CD4-positive, alpha-beta T cell (primary cell): ENCODE measurements at places on chromosomes 3 and 15.

DNA sequence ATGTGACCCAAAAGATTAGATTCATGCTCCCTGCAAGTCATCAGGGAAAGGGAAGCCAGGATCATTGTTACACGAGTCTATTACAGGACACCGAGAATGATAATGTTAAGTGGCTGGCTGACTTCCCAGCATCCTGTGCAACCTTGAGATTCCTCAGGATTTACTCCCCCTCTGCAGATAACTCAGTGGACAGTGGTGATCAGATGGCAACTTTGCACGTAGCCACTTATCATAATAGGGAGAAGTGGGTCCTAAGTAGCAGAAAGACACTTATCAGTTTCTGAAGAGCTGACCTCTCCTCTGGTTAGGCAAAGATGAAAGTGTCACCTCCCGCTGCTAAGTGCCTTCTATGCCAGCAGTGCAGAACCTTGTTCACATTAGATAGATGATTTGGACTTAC is 6.7 kb upstream of the TMPRSS7 start:
- DNase-seq, result no peak

GRCh38 chr3:151093905-151094304 is 8.4 kb downstream of the MED12L start:
- DNase-seq, result no peak

GRCh38 chr15:100687582-100688141 is 85.3 kb downstream of the ASB7 start:
- no peak for DNase-seq

DNA sequence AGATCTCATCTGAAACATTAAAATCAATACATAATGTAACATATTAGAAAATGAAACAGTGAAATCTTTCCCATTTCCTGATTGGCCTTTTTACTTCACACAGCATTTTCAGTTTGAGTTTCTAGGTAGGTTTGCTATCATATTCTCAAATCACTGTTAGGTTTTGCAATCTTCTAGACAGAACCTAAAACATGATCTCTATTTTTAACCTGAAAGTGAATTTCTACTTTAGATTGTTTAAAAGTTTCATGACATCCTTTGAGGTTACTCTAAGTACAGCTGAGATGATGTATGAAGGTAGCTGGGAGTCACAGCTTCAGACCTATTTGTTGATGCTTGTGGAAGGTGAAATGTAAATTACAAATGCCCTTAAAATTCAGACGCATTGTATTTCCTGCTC is 118.4 kb upstream of the GPR149 start:
- no peak for DNase-seq

DNA sequence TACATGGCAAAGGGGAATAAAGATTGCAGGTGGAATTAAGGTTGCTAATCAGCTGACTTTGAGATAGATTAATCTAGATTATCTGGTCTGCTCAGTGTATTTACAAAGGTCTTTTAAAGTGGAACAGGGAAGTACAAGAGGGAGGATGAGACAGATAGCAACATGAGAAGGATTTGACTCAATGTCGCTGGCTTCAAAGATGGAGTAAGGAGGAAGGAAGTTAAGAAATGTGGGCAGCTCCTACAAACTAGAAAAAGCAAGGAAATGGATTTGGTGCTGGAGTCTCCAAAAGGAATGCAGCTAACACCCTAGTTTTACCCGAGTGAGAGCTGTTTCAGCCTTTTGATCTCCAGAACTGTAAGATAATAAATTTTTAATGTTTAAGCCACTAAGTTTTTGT is 180.7 kb upstream of the TTC14 start:
- DNase-seq, result no peak

DNA sequence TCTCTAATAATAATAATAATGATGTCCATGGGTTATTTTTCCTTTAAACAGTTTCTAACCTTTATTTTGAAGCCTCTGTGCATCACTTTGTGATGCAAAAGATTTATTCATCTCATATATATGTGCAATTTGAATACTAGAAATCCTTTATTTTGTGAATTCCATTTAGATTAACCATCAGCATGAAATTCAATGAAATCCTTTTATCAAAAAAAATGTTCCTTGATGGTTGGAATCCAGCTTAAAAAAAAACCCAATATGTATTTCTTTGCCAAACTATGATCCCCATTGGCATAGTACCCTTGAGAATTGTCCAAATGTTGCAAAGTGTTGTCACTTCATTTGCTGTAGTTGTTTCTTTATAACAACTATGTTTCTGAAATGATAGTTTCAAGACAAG is 7.4 kb downstream of the TBC1D23 start:
- no peak for DNase-seq

GRCh38 chr3:189813647-189814240 is 182.6 kb downstream of the TP63 start:
- no peak for DNase-seq

DNA sequence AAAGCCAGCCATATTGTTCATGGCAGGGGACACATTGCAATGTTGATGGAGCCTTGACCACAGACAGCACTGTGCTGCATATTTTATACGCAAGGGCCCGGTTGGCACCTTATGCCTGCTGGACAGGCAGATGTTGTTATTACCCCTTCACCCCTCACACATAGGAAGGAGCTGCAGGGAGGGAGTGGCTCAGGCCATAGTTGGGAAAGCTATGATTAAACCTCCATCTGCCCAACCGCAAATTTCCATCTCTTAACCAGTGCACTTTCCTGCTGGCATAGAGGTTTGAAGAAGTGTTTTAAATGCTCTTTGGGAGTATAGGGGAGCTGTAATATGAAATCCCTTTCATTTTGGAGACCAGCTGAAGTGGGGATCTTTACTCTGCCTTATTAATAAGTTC is 224.7 kb downstream of the CACNA2D3 start:
- DNase-seq, result no peak

DNA sequence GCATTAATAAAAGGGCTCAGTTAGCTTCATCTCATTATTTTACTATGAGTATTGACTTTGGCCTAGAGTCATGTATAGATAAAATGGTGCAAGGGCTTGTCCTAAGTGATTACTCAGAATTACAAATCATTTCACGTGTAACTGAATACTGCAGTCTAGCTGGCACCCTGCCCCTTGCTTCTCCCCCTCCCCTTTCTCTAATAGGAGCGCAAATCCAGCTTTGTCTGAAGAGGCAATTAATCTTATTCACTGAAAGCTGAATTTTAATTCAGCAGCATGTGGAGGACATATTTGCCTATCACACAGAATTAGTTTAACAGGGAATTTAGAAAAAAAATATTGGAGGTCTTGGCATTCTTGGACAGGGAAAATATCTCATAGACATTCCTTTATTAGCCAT is 412.1 kb upstream of the DPH6 start:
- DNase-seq, result no peak

GRCh38 chr3:127114337-127115070 is 78.4 kb upstream of the PRR23E start:
- DNase-seq, result no peak

DNA sequence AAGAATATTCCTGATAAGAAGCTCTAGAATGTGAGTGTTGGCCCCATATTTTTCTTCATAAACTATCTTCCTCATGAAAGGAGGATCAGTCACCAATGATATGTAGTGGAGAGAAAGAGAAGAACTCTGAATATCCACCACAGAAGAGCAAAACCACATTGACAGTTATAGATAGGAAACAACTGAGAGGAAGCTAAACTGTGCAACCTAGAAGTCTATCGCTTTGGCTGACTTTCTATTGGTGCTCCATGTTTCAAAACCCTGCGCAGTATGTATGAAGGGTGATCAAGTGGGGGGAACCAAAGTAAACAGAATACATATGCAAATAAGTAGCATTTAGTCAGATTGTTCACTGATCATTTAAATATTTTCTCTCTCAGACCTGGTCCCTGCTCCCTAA is 41.0 kb upstream of the ZNF280D start:
- no peak for DNase-seq

- no peak for DNase-seq
Measured at GRCh38 chr3:42507252-42507651, 4.8 kb downstream of the VIPR1 start.

DNA sequence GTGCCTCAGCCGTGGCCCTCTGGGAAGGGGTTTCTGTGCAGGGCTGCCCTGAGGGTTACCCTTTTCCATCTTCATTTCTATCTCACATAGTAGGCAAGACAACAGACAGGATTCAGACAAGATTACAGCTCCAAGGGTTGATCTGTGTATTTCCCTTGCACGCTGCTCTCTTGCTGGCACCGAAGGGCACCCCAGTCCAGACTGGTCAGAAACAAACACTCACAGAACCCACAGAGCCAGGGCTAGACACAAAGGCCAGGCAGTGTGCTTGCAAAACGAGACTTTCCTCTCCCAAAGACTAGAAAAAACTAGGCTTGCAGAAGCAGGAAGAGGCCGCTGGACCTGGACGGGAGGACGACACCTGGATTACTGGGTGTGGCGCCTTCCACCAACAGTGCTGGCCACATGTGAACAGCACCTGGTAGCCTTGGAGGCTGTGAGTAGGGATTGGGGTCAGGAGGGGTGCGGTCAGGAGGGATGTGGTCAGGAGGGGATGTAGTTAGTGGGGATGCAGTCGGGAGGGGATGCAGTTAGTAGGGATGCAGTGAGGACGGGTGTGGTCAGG is 96.8 kb downstream of the BDH1 start:
- no peak for DNase-seq

DNA sequence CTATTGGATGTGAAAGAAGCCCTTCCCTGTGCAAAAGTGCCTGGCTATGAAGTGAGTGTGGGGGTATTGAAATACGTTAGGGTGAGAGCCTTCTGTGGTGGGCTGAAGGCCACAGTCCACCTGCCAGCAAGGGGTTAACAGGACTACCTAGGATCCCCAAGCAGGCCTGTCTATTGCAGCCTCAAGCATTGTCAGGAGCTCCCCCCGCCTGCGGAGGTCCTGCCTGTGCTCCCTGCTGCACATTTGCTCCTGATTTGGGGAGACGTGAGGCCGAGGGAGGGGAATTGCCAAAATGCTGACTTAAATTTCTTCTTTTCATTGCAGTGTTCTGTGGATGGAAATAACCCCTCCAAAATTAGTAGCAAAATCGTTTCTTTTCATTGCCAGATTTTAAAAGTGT is 56.2 kb downstream of the GABRG3 start:
- no peak for DNase-seq

DNA sequence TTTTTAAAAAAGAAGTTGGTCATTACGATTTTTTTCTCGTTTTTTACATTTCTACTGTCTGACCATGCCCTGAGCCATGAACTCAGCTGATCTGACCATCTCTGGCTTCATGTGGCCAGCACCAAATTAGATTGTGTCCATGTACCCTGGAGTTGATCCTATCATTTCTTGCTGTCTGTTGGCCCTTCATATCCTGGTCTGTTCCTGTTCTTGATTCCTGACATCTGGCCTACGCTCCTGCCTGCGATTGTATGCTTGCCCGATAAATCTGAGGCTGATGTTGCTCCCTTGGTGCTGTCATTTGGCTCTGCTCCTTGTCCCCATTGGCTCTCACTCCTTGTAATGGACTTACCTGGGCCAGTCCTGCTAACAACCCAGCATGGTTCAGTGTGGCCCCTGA is 89.8 kb upstream of the IGSF10 start:
- DNase-seq, result no peak

DNA sequence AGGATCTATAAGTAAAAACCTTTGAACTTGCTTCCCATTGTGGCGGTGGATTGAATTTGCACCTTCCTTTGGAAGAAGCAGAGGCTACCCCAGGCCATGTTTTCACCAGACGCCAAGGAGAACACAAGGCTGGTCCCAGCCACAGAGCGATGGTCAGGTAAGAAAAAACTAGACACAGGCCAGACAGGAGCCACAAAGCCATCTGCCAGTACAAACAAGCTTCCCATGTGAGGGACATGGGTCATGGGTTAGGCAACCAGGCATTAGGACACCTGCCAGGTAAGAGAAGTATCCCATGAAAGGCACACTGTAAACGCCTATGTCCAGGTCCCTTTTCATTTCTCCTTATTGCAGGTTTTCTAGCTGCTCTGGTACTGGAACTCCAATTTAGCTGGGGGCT is 190.2 kb downstream of the KLF13 start:
- DNase-seq, result no peak

- DNase-seq, result no peak
Measured at GRCh38 chr3:171026597-171027293, at the start of gene SLC2A2. Gene SLC2A2, minus strand, starts transcription at chr3:171026720. Its CDS starts 50 bp downstream, at chr3:171026670.

DNA sequence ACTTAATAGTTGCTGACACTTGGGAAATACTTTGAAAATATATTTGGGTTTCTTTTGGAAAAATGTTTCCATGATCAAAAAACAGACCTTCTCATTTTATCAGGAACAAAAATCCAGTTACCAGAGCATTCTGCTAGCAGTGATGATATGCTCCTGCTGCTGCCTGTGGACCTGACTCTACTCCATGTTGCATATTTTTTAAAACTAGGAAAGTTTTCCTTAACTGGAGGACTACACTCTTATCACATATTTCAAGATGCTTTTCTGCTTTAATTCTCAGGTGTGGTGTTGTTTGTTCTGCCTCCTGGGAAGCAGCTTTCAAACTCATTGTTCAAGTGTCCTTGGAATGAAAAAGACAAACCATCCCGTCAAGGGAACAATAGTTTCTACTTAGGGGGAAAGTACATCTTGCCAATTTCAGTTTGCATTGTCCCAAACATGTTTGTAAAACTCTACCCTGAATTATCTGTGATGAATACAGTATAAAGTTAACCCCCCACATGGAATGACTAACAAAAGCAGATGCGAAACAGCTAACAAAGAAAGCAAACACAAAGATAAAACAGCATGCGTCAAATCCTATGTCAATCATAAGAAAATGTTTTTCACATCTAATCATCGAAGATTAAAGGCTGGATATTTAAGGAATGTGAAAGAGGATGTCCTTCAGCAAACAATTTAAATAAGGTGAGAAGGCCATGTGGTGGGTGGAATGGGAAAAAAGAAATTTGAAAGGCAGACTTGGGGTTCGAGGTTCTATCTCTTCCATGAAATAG is 40.1 kb upstream of the PSMD6 start:
- DNase-seq, result no peak

DNA sequence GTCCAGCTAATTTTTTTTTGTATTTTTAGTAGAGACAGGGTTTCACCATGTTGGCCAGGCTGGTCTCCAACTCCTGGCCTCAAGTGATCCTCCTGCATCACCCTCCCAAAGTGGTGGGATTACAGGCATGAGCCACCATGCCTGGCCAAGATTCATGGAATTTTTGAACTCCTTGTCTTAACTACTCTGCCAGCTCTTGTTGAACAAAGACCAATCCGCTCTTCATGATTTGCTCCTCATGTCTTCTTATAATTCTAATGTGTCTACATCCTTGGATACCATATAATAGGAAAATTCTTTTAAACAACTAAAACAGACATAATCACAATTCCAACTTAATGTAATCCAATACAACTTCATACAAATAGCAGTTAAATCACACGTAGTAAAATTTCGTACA is 21.3 kb downstream of the UBA5 start:
- DNase-seq, result no peak

- DNase-seq, result no peak
Measured at GRCh38 chr15:43268111-43269105, 1.7 kb upstream of the TGM5 start.

- no peak for DNase-seq
Measured at GRCh38 chr3:11607816-11608215, 35.9 kb downstream of the VGLL4 start.

DNA sequence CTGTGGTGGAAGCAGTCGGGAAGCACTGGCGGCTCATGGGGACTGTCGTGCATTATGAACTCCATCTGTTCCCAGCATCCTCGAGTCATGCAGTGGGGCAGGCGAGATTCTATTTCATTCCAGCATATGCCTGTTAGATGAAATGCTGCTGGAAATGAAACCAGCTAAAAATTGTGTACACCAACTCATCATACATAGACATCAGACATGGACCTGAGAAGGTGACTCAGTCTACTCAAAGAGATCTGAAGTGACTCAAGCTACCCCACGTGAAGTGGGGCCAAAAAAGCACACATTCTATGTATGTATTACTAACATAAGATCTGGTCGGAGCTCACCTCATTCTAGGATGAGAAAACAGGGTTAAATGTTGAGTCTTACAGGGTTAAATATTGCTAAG is 47.5 kb upstream of the FAM98B start:
- no peak for DNase-seq

GRCh38 chr3:183697123-183697609 is 431 bp upstream of the YEATS2 start:
- no peak for DNase-seq
